SK-N-DZ (cell line): ENCODE measurements at places on chromosomes 6 and 20.

- no peak for DNase-seq
Measured at GRCh38 chr6:55643861-55644260, 64.9 kb upstream of the HMGCLL1 start.

GRCh38 chr6:27768556-27768955, 143.6 kb downstream of the OR2B2 start:
- DNase-seq: no peak

DNA sequence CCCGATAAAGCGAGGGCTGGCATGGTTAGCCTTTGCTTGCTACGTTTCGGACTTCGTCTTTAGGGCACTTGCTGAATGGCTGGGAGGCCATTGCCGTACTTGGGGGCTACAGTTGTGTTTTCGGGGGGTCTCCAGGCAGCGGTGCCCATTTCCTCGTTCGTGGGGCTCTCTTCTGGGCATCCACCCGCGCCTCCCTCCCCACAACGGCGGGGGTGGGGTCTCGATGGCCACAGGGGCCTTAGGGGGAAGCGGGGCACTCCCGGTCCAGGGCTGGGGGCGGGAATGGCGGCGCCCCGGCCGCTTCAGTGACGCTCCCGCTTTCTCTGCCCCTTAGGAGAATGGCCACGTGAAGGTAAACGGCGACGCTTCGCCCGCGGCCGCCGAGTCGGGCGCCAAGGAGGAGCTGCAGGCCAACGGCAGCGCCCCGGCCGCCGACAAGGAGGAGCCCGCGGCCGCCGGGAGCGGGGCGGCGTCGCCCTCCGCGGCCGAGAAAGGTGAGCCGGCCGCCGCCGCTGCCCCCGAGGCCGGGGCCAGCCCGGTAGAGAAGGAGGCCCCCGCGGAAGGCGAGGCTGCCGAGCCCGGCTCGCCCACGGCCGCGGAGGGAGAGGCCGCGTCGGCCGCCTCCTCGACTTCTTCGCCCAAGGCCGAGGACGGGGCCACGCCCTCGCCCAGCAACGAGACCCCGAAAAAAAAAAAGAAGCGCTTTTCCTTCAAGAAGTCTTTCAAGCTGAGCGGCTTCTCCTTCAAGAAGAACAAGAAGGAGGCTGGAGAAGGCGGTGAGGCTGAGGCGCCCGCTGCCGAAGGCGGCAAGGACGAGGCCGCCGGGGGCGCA, 2.4 kb downstream of the MARCKS start:
- DNase-seq: no peak

- no peak for DNase-seq
Measured at GRCh38 chr20:59377842-59378241, 77.4 kb downstream of the EDN3 start.

- DNase-seq: no peak
Measured at GRCh38 chr6:155638200-155638599, 182.6 kb upstream of the NOX3 start.

- no peak for DNase-seq
Measured at GRCh38 chr6:43493833-43494232, 16.3 kb downstream of the LRRC73 start.

DNA sequence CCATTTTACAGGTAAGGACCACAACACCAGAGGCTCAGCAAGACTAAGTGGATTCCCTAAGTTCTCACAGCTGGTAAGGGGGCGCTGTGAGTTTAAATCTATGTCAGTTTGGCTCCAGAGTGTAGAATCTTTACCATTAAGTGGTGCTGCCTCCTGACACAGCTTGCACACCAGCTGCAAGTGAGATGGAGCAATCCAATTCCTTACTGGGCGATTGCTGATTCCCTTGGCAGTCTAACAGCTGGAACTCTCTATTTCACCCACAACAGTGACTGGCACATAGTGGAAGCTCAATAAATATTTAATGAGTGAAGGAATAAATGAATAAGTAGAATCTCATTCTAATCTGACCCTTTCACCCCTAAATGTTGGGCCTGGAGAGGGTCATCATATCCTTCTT, 176.7 kb downstream of the CLIC5 start:
- no peak for DNase-seq

GRCh38 chr20:10769700-10770099, 95.9 kb upstream of the JAG1 start:
- DNase-seq: no peak

GRCh38 chr20:5914859-5915258, 35.5 kb downstream of the TRMT6 start:
- no peak for DNase-seq

DNA sequence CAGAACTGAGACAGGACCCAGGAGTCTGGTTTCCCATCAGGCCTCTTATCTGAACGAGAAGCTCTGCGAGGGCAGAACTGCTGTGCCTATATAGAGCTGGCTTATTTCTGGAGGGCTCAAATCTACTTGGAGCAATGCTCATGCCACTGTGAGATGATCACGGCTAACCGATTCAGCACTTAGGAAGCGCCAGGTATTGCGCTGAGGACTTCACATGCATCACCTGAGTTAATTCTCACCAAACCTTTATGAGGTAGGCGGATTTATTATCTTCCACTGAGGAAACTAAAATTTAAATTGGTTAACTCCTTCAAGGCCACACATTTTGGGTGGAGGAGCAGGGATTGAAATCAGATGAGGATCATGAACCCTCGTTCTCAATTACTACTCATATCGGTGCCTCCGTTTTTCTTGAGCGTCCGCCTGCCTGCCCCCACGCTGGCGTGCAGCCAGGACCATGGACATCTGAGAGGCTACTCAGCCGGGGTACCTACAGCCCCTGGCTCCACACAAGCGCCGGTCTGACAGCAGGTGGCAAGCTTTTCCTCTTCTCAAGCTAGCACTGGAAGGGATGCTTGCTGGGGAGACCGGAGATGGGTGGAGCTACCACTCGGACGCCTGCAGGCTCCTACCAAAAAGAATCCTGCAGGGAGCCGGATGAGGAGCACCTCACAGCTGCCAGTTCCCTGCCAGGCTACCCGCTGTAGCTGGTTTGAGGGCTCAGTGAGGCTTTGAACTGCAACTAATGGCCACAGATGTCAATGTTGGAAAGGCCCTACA, 1.0 kb upstream of the PCIF1 start:
- peak; percentile 94 for DNase-seq

- DNase-seq: no peak
Measured at GRCh38 chr6:159257846-159258245, 88.6 kb downstream of the FNDC1 start.

DNA sequence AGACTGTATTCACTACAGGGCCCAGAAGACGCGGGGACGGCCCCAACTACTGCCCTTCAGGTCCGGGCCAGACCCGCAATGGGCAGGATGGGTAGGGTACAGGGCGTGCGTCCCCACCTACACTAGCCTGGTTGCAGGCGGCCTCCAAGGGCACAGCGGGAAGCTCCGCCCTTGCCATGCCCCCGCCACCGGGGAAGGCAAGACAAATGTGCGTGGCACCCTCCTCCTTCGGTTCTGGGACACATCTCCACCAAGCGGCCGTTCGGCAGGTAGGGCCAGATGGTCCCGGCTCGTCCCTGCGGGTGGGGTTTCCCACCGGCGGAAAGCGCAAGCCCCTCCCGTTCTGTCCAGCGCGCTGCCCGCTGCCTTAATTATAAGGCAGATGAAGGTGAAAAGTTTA, 5.6 kb downstream of the NXT1 start:
- no peak for DNase-seq

GRCh38 chr6:16277101-16277981, 39.0 kb downstream of the GMPR start:
- DNase-seq: peak; percentile 70

DNA sequence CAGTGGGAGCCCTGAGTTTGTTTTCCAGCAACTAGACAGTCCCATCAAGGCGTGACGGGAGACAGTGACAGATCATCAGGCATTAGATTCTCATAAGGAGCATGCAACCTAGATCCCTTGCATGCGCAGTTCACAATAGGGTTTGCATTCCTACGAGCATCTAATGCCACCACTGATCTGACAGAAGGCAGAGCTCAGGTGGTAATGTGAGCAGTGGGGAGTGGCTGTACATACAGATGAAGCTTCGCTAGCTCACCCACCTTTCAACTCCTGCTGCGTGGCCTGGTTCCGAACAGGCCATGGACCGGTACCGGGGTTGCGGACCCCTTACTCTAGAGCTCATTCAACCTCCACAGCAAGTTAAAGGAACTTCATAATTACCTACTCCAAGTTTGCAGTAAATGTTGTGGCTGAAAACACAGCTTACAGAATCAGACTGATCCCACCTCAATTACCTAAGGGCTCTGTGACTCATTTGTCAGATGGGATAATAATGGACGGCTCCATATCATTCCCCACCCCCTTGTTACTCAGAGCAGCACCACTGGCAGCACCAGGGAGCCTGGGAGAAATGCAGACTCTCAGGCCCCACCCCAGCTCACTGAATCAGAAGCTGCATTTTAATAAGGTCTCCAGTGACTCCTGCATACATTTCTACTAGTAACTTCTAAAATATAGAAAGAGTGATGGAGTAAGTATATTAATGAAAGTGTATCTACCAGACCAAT, 15.7 kb downstream of the PXMP4 start:
- no peak for DNase-seq

DNA sequence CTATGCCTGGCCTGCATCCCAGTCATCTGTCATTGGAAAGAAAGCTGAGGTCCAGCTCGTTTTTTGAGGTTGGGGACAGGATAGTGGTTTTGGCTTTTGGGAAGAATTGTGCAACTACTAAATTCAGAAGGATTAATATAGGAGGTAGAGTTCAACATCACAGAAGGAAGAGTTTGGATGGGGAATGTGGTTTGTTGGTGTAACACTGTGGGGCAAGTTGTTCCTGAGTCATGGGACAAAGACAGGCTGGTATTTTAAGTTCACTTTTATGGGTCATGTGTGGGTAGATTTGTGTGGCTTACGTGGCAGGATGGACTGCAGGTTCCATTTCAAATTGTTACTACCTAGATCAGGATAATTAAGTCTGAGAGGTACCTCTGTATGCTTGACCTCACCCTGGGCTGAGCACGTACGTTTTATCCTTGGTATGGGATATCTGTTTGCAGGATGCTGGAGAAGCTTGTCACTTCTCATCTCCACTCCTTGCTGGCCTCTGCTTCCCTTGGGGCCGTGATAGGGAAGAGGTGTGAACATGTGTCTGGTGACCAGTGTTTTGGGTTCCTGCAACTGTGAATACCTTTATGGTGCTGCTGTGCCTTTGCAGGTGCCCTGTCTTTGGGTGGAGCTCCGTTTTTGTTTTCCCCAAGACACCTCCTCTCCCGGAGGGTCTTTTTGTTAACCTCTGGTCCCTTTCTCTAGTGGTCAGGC, 177.6 kb downstream of the JARID2 start:
- DNase-seq: no peak

- no peak for DNase-seq
Measured at GRCh38 chr20:59378396-59378795, 78.0 kb downstream of the EDN3 start.

GRCh38 chr20:34435589-34435988, 72.5 kb downstream of the ITCH start:
- no peak for DNase-seq

- DNase-seq: no peak
Measured at GRCh38 chr20:58109918-58110635, 118.4 kb downstream of the ANKRD60 start.

- no peak for DNase-seq
Measured at GRCh38 chr6:97029552-97029951, 105.0 kb downstream of the KLHL32 start.

- DNase-seq: no peak
Measured at GRCh38 chr20:19885939-19886660, 128.0 kb downstream of the RIN2 start.

GRCh38 chr6:123022975-123023374, 26.9 kb downstream of the CLVS2 start:
- DNase-seq: no peak
